ENCODE measurements at places on chromosomes 7 and 10. TPM values are rescaled to one million over a fixed set of nuclear protein-coding genes. Genes with fewer than 3 reads are reported as not detected.

DNA sequence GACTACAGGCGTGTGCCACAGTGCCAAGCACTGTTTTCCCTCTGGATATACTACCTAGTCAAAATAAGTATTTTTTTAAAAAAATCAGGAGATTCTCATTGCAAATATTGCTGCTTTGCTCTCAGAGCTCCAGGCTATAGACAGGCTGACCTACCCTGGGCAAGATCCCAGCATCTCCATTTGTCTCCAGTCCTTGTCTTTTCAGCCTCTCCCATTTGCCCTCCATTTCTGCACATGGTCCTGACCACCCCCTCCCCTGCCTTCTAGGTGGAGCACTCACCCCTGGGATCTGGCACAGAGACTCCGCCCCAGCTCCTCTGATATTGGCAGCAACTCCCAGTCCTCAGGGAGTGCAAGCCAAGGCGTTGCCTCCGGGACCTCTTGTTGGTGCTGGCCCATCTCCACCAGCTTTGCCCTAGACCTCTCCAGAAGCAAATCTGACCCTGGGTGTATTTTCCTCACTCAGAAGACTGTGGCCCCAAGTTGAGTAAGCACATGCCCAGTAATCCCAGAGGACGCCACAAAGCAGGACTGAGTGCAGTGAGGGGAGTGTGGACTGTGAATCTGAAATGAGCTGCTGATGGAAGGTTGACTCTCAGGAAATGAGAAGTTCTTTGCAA is 120.6 kb downstream of the MTPAP start:
- DNase-seq = no peak
- no peaks in the 10 kb centered on the region for H3K4me1 ChIP-seq
- H3K4me3 ChIP-seq = no peak overlapping the region
- no peaks in the 10 kb centered on the region for H3K27me3 ChIP-seq
- H3K27ac ChIP-seq = no peak overlapping the region
- H3K36me3 ChIP-seq = no peaks in the 10 kb centered on the region

- no peak overlapping the region for H3K27ac ChIP-seq
- no peak overlapping the region for H3K4me3 ChIP-seq
- DNase-seq = peak; percentile 37
These were observed 15.7 kb downstream of the TMEM106B start for GRCh38 chr7:12226756-12227155.

DNA sequence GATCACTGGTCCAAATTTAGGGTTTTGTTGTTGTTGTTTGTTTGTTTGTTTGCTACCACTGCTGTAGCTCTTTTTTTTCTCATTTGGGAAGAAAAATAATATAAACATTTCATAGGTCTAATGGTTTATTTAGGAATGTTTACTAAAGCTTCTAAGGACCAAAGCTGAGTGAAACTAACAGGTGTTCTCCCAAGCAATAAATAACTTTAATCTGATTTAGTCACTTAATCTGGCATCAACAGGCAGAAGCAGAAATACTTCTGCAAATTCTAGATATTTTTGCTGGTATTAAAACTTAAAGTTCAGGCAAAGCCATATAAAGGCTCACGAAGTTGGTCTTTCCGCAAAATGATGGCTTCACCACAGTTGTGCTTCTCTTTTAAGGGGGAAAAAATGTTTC is 144.5 kb upstream of the YAE1 start:
- H3K27ac ChIP-seq = no peak overlapping the region
- no peaks in the 10 kb centered on the region for H3K36me3 ChIP-seq
- H3K27me3 ChIP-seq = no peaks in the 10 kb centered on the region
- no peaks in the 10 kb centered on the region for H3K4me1 ChIP-seq
- no peak overlapping the region for H3K4me3 ChIP-seq
- DNase-seq = no peak

- DNase-seq = no peak
- H3K4me3 ChIP-seq = no peak overlapping the region
- no peaks in the 10 kb centered on the region for H3K27me3 ChIP-seq
These were observed 44.7 kb upstream of the CDK6 start for GRCh38 chr7:92881091-92881485.

- H3K36me3 ChIP-seq = peaks cover 2% of the 10 kb centered on the region
- H3K27ac ChIP-seq = no peak overlapping the region
- H3K4me3 ChIP-seq = no peak overlapping the region
These were observed 138.6 kb downstream of the NRF1 start for GRCh38 chr7:129750091-129750490.

DNA sequence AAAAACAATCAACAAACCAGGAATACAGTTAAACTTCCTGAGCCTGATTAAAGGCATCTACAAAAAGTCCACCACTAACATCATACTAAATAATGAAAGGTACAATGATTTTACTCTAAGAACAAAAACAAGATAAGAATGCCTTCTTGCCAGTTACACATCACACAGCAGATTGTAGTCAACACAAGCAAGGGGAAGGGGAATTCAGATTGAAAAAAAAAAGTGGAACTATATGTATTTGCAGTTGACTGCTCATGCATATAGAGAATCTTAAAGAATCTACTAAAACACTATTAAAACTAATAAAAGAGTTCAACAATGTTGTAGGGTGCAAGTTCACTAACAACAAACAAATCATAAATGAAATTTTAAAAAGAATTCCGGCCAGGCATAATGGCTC is 28.5 kb downstream of the ZNF33B start:
- H3K4me3 ChIP-seq = no peak overlapping the region
- no peaks in the 10 kb centered on the region for H3K4me1 ChIP-seq

GRCh38 chr7:40824461-40824860 is 689.7 kb downstream of the SUGCT start:
- H3K4me1 ChIP-seq = no peaks in the 10 kb centered on the region
- no peaks in the 10 kb centered on the region for H3K36me3 ChIP-seq
- H3K27me3 ChIP-seq = no peaks in the 10 kb centered on the region
- no peak for DNase-seq
- H3K27ac ChIP-seq = no peak overlapping the region

Gene WDFY4
- total RNA-seq = 0.66 TPM

GRCh38 chr10:26378861-26379294 is 59.3 kb upstream of the APBB1IP start:
- no peaks in the 10 kb centered on the region for H3K4me1 ChIP-seq
- peak; percentile 1 for DNase-seq
- H3K36me3 ChIP-seq = no peaks in the 10 kb centered on the region
- H3K27ac ChIP-seq = no peak overlapping the region

- DNase-seq = peak; percentile 80
- no peaks in the 10 kb centered on the region for H3K36me3 ChIP-seq
- H3K4me3 ChIP-seq = no peak overlapping the region
- H3K27me3 ChIP-seq = no peaks in the 10 kb centered on the region
These were observed 79.6 kb downstream of the ARL5B start for GRCh38 chr10:18738835-18739234.

- H3K27me3 ChIP-seq = no peaks in the 10 kb centered on the region
- H3K4me1 ChIP-seq = no peaks in the 10 kb centered on the region
- H3K27ac ChIP-seq = no peak overlapping the region
- DNase-seq = no peak
- H3K4me3 ChIP-seq = no peak overlapping the region
These were observed 56.5 kb upstream of the EFCAB10 start for GRCh38 chr7:105637755-105638154.

GRCh38 chr10:32577448-32577847 is 131.5 kb downstream of the CCDC7 start:
- no peak overlapping the region for H3K4me3 ChIP-seq
- no peaks in the 10 kb centered on the region for H3K27me3 ChIP-seq
- H3K27ac ChIP-seq = no peak overlapping the region
- H3K4me1 ChIP-seq = no peaks in the 10 kb centered on the region

Measured in fibroblast of lung (primary cell).